Right renal cortex interstitium (tissue), 3 donors: ENCODE measurements at places on chromosomes 4 and X. TPM values are rescaled to one million over a fixed set of nuclear protein-coding genes. Genes with fewer than 3 reads are reported as not detected.
A peak's percentile ranks its signal among the peaks of the same experiment; 100 is the strongest.

GRCh38 chr4:140641789-140642439 is 73.2 kb upstream of the UCP1 start:
- no peak for DNase-seq

- DNase-seq = no peak
Measured at GRCh38 chr4:89347363-89348025, 39.9 kb upstream of the GPRIN3 start.

GRCh38 chr4:25161593-25161950 is 1.3 kb upstream of the SEPSECS start:
- no peak for DNase-seq

GRCh38 chrX:151359931-151360871 is 36.8 kb upstream of the VMA21 start:
- DNase-seq = no peak

DNA sequence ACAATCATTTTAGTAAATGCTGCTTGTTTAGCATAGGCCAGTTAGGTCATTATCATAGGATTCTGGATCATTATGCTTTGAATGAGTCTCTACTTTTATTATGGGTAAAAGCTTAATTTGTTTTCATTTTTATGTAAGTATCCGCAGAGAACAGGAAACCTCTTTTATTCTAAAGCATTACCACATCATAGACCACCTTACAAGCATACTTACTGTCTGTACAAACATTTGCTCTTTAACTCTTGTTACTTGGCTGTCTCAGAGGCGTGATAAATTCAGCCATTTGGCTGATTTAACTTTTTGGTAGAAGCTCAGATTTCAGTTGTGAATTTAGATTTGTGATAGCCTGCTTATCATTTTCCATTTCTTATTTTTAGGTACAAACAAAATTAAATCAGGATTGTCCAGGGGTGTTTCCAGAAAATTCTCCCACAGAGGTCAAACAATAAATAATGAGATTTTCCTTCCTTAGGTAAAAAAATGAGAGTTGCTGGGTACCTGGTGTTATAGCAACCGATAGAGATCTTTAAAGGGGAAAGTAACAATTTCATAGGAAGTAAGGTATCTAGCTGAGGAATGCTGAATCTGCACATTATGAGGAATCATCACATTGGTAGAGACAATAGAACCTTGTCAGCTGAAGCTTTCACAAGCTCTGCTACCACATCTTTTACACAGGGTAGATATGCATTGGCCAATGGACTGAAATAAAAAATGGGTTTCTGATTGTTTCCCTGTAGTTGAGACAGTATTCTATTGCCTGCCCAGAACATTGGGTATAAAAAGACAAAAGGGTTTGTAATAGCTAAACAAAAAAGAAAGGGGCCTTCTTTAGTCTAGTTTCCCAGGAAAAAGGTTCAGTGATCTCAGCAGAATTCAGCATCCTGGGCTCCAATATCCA is 62.5 kb downstream of the NDNF start:
- no peak for DNase-seq

GRCh38 chr4:148962539-148963290 is 520.5 kb upstream of the NR3C2 start:
- no peak for DNase-seq

The ASMT gene
- not detected for polyA plus RNA-seq

- no peak for DNase-seq
Measured at GRCh38 chr4:54254915-54255246, 25.8 kb downstream of the PDGFRA start.

The USP17L21 gene
- not detected for polyA plus RNA-seq

- DNase-seq = no peak
Measured at GRCh38 chr4:22906045-22906444, 213.3 kb downstream of the GBA3 start.

The ZNF674 gene
- 6.1 TPM for polyA plus RNA-seq

DNA sequence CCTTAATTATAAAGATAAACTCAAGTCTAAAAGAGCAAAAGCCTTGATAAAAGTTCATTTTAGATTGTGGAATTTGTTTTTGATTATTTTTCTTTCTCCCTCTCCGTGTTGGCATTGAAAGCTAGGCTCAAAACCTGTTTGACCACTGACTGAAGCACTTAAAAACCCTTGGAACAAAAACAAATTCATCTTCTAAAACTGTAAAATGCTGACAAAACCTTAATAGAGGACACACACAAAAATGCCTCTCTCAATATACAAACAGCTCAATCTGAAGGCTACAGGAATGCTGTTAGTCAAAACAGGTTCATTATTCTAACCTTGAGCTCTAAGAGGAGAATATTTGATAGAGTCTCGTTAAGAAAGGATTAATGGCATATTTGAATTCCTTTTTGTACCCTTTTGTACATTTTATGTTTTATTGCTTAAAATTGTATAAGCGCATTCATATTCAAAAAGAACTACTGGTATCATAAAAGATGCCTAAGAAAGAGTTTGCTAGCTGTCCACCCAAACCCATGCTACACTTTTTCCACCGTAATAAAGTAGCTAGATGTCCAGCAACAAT is 74.3 kb upstream of the NAP1L5 start:
- DNase-seq = no peak

GRCh38 chrX:116284400-116284799 is 113.9 kb downstream of the AGTR2 start:
- DNase-seq = no peak

The TREX2 gene
- 0.24 TPM for polyA plus RNA-seq

DNA sequence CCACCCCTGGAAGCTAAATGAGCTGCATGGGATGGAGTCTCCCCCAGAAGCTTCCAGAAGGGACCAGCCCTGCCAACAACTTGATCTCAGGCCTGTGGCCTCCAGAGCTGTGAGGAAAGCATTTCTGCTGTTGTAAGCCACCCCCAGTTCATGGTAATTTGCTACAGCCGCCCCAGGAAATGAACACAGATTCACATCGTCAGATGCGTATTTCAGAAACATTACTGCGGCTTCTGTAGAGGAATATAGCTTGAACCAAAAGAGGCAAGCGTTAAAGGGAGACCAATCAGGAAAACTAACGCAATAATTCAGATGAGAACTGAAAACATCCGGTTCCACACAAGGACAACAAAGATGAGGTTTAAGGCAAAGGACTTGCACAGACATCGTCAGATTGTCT is 128.4 kb upstream of the TBL1X start:
- DNase-seq = no peak

DNA sequence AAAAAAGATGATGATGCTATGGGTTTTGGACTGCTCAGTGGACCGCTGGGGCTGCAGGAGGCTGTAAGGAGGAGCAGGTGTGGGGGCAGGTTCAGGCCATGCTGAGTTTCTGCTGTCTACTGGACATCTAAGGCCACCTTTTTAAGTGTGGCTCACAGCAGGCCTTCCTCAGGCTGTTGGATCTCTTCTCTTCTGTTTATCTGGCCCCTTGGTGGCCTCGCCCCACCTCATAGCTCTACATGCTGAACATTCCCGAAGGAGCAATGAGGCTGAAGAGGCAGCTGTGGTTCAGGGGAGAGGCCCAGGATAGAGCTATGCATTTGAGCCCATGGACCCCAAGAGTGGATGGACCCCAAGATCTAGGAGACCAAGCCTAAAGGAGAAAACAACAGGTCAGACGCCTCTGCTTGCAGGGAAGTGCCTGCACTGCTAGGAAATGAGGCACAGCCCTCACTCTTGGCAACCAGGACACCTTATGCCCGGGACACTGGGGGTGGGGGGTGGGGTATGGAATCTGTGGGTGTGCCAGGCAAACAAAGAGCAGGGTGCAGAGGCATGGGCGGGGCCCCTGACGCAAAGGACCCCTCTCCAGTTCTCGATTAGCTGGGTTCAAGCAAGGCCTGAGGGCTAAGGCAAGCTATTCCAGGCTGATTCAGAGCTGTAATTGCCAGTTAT is 168.9 kb downstream of the BCOR start:
- DNase-seq = no peak

GRCh38 chrX:35458142-35458541 is 340.0 kb upstream of the MAGEB16 start:
- DNase-seq = no peak

- DNase-seq = no peak
Measured at GRCh38 chr4:78014889-78015886, 41.9 kb upstream of the FRAS1 start.

The APELA gene
- 13.6 TPM for polyA plus RNA-seq

DNA sequence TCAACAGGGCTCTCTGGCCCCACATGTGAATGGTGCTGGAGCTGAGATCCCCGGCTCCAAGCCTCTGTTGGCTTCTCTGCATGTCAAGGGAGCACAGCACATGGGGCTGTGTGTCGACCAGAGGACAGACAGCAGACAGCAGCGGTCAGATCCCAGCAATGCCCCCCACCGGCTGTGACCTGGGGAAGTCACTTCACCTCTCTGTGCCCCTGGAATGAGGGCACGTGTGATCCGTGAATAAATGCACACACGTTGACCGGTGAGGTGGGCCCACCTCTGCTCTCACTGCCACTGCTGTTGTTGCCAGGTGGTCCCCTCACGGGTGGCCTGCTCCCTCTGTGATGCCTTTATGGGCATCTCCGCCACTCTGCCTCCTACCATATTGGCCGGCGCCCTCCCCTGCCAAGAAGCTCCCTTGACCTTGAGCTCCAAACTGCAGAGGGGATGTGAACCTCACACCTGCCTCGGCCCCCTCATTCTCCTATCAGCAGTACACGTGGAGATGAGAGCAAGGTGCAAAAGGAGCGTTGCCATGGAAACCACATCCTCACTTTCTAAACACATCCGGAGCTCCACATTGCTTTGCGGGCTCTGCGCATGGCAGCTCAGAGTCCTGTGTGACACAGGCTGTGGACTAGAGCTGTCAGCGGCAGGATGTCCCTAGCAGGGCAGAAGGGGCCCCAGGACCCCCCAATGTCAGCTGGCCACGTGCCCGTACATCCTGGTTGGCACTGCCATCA is 75.4 kb downstream of the ABLIM2 start:
- DNase-seq = no peak

GRCh38 chr4:84050015-84050414 is 449.1 kb downstream of the NKX6-1 start:
- DNase-seq = no peak

GRCh38 chr4:40325406-40326019 is 9.6 kb upstream of the CHRNA9 start:
- DNase-seq = no peak

- DNase-seq = no peak
Measured at GRCh38 chr4:182206916-182207315, 36.3 kb upstream of the TENM3 start.

GRCh38 chr4:76981644-76982043 is 32.1 kb downstream of the SEPTIN11 start:
- no peak for DNase-seq

The NAP1L2 gene
- 2.8 TPM for polyA plus RNA-seq

The ATP1B4 gene
- polyA plus RNA-seq = not detected

- DNase-seq = no peak
Measured at GRCh38 chr4:185849664-185850550, 37.9 kb upstream of the SORBS2 start.

The UCP1 gene
- 0.18 TPM for polyA plus RNA-seq

GRCh38 chrX:12753366-12753765 is 37.8 kb upstream of the PRPS2 start:
- DNase-seq = no peak

DNA sequence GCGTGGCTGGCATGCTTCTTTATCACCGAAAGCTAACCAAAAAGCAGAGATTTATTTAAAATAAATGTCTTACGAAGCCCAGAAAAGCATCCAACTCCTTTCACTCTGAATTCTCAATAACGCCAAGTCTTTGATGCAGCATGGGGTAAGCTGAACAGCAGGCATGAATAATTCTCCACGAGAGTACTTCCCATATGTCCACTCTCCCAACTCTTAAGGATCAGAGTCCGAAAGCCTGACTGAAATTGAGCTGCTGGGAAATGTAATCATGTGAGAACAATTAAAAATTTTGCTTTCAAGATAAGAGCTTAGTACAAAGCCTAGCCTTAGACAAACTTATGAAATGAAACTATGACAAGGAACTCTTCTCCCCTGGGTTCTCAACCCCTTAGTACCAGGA is 7.5 kb upstream of the SLC39A8 start:
- DNase-seq = no peak

DNA sequence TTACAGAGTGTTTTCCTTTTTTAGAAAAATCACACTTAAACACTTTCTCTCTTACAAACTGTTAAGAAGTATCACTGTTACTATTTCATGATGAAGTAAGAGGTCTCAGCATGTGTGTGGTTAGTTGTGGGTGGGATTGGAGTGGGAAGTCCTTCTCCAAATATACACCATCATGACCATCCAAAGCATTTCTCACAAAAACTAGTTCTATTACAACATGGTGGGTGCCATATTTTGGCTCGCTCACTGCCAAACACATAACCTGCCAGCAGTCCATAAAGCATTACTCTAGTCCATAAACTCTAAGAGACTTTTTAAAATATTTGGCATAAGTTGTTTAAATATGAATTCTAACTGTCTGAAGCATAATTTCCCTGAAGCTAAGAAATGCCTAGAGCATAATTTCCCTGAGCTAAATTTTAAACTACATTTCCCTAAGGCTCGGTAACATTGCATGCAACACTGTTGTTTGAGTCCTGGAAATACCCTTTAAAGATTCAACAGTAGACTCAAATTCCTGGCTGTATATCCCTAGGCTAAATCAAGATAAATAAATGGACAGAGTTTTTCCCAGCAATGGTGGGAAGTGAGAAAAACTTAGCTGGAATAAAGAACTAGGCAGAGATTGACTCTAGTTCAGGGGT is 415.0 kb upstream of the INTU start:
- no peak for DNase-seq

- peak; percentile 72 for DNase-seq
Measured at GRCh38 chr4:75630174-75630936, at the start of gene CDKL2. Gene CDKL2 (minus strand): TSS chr4:75630528. CDS start chr4:75625988, 4,540 bp downstream.

The SFRP2 gene
- 15.4 TPM for polyA plus RNA-seq

The USP26 gene
- not detected for polyA plus RNA-seq
